Stimulated activated CD4-positive, alpha-beta T cell treated with anti-CD3 and anti-CD28 coated beads, Interleukin-1b, Interleukin-23, amount 100 ng/mL, for 4 hours (primary cell): ENCODE measurements at places on chromosomes 16 and 17.

GRCh38 chr16:13631916-13632315 is 288.0 kb upstream of the ERCC4 start:
- DNase-seq: no peak

DNA sequence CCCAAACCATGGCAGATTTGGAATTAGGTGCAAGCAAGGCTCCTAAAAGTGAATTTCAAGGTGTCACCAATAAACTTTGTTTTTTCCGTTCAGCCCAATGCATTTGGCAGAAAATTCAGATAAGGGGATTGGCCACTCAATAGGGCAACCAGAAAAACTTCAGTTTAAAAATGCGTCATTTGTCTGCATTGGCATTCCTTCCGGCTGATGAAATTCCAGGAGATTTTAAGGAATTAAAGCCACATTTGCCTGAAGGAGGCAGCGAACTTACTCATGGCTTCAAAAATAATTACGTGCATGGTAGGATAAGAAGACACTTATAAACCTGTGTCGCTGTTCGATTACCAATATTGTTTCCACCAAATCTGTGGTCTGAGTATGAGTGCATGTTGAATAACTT is 151.9 kb downstream of the SALL1 start:
- no peak for DNase-seq

- DNase-seq: no peak
Measured at GRCh38 chr17:52156576-52157570, 1.6 kb downstream of the CA10 start.

DNA sequence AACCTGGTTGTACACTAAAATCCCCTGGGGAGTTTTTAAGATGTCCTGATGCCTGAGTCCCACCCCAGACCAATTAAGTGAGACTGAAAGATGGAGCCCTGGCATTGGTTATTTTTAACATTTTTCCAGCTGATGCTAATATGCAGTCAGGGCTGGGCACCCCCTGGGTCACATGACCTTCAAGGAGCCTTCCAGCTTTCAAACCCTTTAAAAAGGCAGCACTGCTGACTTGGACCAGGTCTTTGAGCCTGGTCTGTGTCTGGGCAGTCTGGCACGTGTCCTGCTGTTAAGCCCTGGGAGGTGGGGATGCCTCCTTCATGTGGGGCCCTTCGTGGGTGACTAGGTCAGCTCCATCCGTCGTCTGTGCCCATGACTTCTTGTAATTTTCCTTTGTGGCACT is 202.6 kb downstream of the CCDC182 start:
- no peak for DNase-seq

DNA sequence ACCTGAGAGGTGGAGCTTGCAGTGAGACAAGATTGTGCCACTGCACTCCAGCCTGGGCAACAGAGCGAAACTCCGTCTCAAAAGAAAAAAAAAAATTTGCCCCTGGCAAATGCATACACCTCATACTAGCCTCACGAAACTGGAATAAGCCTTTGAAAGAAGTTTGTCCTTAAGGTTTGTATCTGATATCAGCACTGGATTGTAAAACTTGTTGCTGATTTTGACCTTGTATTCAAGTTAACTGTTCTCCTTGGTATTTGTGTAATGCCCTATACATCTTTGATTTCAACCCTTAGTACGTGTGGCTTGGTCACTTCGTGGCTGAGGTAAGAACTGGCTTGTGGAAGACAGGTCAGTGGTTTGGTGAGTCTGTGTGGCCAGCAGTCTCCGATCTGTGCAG is 6.2 kb upstream of the FLCN start:
- DNase-seq: no peak

GRCh38 chr16:85232369-85233142 is 120.3 kb upstream of the CIBAR2 start:
- no peak for DNase-seq
